ENCODE measurements at places on chromosomes 2 and 18.
A peak's percentile ranks its signal among the peaks of the same experiment; 100 is the strongest.

- DNase-seq = no peak
Observed at GRCh38 chr18:49751427-49752094, 61.8 kb downstream of the ACAA2 start.

GRCh38 chr2:146818122-146818521 lies 1026.7 kb upstream of the ACVR2A start:
- no peak for DNase-seq

GRCh38 chr2:241666627-241667400 lies 19.8 kb downstream of the DTYMK start:
- DNase-seq = peak; percentile 38

DNA sequence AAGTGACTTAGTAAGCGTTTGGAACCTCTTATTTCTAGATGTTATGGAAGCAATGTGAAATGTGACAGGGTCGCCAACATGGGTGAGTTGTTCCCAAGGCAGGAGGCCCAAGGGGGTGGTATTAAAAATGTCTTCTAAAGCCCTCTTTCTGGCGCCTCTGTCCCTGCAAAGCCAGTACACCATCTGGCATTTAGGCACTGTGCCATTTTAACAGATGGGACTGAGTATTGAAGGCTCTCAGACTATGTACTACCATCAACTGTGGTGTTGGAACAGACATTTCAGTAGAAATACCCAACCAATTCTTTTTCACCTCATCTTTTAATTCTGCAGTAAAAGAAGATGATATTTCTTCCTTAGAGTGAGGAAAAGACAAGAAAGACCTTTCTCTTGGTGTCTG lies 384.5 kb upstream of the MMADHC start:
- DNase-seq = no peak

DNA sequence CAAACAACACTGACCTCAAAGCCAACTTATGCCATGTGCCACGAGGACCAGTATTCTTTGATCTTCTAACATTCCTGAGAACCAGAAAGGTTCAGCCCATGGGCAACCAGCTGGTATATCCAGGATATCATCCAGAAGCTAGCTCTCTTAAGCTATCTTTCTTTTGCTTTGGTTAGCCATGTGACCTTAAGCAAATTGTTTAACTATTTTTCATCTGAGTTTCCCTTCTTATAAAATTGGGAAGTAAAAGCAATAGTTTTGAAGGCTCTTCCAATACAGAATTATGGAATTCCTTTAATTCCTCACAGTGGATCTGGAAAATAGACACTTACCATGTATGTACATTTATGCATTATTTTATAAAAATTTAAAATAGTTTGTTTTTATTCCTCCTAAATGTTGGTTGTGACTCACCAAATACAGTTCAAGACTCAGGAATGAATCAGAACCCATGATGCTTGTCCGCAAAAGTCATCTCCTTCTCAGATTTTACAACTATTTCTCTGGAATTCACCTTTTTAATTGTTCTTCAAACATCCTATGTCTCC lies 435.7 kb downstream of the ZEB2 start:
- no peak for DNase-seq

- no peak for DNase-seq
Observed at GRCh38 chr2:126449677-126450076, 206.3 kb upstream of the GYPC start.

GRCh38 chr2:69694894-69695849 lies 46.8 kb upstream of the ANXA4 start:
- DNase-seq = no peak

DNA sequence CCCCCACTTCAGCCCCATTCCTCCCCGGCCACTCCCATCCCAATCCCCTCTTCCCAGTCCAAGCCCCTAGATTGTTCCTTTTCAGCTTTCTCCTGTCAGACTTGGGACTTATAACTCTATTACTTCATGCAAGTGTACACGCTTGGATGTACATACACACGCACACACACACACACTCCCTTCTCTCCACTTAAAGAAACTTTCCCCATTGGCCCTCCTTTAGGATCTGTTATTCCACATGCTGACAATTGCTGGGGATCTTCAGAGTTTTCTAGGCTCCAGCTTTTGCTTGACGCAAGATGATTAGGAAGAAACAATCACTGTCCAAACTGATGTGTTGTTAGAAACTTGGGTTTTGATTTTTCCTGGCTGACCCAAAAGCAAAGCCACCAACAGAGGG lies 75.4 kb downstream of the CDK15 start:
- DNase-seq = no peak

GRCh38 chr2:205975082-205975949 lies 110.7 kb downstream of the INO80D start:
- no peak for DNase-seq

GRCh38 chr2:72630767-72631166 lies 195.1 kb downstream of the EXOC6B start:
- DNase-seq = no peak

DNA sequence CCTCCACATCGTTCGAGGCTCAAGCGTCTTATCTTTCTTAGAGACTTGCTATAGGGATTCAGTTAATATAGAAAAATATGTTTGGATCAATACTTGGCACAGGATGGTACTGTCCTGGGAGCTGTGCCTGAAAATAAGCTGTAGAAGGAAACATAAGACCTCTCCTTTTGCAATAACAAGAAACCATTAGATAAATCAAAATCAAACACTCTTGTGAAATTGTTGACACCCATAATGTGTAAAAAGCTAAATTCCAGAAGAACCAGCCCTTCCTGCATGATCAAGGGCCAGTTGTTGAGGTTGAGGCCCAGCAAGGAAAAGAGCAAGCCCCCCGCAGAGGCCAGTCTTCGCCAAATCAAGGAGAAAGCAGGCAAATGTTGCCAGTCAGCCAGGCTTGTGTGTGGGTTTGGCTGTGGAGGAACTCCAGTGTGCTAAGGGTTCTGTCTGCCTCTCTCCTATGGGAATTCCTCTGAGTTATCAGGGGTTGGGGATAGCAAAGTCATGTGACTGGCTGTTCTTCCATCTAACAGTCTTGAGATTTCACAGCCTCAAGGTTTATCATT lies 185.7 kb downstream of the ACKR3 start:
- DNase-seq = no peak

DNA sequence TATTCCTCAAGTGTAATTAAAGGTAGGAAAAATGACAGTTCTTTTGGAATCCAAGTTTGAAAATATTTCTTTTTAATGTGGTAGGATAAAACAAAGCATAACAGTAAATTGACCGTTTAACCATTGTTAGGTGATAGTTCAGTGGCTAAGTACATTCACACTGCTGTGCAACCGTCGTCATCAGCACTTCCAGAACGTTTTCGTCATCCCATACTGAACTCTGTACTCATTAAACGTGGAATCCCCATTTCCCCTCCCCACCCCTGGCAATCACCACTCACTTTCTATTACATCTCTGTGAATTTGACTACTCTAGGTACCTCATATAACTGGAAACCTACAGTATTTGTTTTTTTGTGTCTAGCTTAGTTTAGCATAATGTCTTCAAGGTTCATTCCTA lies 32.9 kb upstream of the FZD5 start:
- no peak for DNase-seq

- DNase-seq = no peak
Observed at GRCh38 chr18:9348766-9349165, 14.2 kb downstream of the TWSG1 start.

DNA sequence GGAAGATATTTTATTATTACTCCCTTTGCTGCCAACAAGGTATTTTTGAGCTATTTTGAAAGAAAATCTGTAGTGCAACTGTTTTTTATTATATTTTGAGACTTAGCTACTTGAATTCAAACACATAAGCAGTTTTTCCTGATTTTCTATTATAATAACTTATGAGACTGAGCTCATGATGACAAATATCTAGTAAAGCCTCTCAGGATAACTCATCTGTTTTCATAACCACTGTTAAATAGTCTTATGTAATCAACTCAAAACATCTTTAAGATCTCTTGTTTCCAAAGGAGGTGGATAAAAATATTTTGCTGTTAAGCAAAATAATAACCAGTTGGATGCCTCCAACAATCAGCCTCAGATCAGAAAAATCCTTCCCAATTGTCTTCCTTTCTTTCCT lies 21.9 kb upstream of the PPP1CB start:
- DNase-seq = no peak

- no peak for DNase-seq
Observed at GRCh38 chr18:55439056-55439455, 148.9 kb downstream of the TCF4 start.

- DNase-seq = no peak
Observed at GRCh38 chr2:65282477-65283053, 54.9 kb downstream of the ACTR2 start.

GRCh38 chr2:119765433-119766002 lies 5.8 kb downstream of the PTPN4 start:
- DNase-seq = no peak

DNA sequence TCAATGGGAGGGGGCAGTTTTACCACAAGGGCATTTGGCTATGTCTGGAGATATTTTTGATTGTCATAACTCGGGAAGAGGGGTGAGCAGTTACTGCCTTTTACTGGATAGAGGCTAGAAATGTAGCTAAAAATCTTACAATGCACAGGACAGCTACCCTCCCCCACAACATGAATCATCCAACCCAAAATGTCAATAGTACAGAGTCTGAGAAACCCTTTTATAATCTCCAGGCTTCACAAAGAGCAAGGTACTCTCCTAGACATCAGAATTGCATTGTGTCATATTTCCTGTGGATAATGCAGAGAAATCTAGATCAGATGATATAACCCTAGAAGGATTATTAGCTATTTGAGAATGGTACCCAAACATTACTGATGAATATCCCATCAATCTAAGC lies 277.1 kb upstream of the NRP2 start:
- DNase-seq = no peak

DNA sequence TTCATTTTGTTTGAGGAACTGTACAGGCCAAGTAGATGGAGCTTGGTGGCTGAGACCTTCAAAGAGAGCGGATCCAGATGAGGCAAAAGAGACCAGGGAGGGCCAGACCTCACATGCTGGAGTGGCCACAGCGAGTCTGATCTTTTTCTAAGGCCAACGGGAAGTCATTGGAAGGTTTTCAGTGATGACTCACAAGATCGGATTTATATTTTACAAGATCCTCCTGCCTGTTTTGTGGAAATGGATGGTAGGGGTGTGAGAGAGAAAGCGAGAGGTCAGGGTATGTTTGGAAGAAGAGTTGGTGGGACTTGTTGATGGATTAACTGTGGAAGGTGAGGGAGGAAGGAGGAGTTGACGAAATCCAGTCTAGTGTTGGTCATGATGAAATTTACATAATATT lies 44.6 kb upstream of the TUBA3D start:
- DNase-seq = no peak

DNA sequence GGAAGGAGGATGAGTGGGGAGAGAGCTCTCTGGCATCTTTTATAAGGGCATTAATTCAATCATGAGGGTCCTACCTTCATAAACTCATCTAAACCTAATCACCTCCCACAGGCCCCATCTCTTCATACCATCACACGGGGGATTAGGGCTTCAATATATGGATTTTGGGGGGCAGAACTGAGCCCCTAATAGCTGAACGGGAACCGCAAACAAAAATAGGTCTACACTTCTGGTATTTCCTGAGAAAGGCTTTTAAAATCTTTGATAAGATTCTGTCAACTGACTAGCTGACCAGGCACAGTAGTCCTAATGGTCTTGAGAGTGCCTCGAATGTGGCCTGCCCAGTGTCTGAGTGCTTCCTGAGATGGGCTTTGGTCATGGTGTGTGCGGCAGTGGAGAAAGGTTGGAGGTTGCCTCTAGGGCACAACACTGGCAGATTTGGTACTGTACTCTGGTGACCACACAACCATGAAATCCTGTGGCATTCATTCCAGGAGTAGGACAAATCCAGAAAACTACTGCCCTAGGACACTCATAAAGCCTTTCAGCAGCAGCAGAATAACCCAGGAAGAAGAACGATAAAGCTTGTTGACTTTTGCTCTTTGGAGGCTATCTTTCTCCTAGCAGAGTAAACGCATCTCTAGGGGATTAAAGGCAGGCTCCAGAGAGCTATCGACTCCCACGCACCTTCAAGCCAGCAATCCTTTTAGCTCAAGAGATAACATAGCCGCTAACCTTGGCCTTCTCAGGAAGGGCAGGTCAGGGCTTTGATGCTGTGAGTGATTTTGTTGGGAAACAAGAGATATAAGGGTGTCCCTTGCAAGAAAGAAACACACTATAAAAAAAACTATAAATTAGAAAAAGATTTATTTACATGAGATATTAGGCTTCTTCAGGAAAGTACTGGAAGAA lies 12.3 kb upstream of the APOB start:
- DNase-seq = no peak

- no peak for DNase-seq
Observed at GRCh38 chr2:232886176-232886575, 16.1 kb downstream of the SNORC start.

GRCh38 chr2:238239543-238239862 lies 335 bp downstream of the HES6 start:
- no peak for DNase-seq

DNA sequence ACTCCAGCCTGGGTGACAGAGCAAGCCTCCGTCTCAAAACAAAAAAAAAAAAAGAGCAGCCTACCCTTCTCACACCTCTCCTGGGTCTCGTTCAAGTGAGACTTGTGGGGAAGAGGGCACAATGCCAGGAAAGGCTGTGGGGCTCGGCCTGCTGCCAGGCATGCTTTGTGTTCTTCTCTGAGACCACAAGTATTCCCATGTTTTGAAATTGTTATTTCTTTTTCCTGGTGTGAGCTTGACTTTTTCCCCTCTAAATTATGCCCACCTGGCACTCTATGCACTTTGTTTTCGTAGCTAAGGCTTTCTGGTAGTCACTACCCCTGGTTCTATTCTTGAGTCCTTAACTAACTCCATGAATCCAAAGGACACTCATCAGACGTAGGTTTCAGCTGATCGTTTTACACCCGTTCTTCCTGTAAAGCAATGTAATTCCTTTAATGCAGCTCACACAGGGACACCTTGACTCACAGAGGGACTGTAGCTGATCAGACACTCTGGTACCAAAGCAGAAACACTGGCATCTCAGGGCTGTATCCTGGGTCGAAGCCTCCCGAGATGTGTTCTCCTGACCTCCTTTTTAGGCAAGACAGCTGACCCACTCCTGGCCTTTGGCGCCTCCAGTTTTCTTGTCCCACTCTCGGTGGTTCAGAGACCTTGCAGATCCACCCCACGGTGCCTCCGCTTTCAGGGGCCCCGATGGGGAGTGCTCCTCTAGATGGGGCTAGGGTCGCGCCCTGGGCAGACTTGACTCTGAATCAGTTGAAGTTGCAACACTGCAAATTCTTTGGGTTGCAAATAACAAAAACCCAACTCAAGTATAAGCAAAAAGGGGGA lies 193.3 kb upstream of the AGAP1 start:
- DNase-seq = no peak

DNA sequence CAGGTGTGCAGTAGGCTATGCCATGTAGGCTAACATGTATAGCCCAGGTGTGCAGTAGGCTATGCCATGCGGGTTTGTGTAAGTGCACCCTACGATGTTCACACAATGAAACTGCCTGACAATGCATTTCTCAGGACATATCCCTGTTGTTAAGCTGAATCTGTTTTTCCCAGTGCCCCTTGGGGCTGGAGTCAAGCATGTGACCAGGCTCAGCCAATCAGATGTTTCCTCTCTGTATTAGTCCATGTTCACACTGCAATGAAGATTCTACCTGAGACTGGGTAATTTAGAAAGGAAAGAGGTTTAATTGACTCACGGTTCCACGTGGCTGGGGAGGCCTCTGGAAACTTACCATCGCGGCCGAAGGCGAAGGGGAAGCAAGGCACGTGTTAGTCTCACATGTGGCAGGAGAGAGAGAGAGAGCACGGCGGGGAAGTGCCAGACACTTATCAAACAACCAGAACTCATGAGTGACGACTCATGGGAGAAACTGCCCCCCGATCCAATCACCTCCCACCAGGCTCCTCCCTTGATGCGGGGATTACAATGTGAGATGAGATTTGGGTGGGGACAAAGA lies 24.2 kb downstream of the ITM2C start:
- DNase-seq = no peak

GRCh38 chr2:130911482-130911881 lies 74.8 kb downstream of the ARHGEF4 start:
- no peak for DNase-seq

- DNase-seq = no peak
Observed at GRCh38 chr2:33433279-33434235, 42.9 kb upstream of the RASGRP3 start.
